Bronchial epithelial cell (primary cell): ENCODE measurements at places on chromosomes 2 and 18.

- DNase-seq = no peak
Measured at GRCh38 chr2:83459456-83459855, 999.6 kb downstream of the SUCLG1 start.

GRCh38 chr2:232013701-232014353 lies 52.3 kb downstream of the DIS3L2 start:
- DNase-seq = peak; percentile 90

GRCh38 chr2:24832073-24832461 lies 38.8 kb downstream of the CENPO start:
- DNase-seq = no peak

- DNase-seq = no peak
Measured at GRCh38 chr2:117853873-117854272, 39.4 kb downstream of the DDX18 start.

GRCh38 chr2:52613064-52613463 lies 1154.5 kb upstream of the CHAC2 start:
- DNase-seq = peak; percentile 1

DNA sequence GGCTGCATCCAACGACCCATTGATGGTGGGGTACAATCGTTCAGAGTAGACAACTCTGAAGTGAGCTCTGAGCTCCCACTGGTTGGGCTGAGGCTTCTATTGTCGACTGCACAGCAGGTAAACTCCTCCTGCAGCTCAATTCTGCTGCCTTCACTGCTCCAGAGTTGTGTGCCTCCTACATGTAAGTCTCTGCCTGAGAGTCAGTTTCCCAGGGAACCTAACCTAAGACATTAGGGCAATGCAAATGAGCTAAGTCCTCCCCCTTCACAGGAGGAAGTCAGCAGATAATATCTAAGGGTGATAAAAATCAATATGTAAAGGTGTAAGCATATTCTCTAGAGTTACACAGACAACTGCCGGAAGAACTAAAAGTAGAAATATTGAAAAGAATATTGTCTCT lies 22.5 kb upstream of the ACYP2 start:
- no peak for DNase-seq

- no peak for DNase-seq
Measured at GRCh38 chr2:164899121-164899520, 56.2 kb downstream of the SLC38A11 start.

DNA sequence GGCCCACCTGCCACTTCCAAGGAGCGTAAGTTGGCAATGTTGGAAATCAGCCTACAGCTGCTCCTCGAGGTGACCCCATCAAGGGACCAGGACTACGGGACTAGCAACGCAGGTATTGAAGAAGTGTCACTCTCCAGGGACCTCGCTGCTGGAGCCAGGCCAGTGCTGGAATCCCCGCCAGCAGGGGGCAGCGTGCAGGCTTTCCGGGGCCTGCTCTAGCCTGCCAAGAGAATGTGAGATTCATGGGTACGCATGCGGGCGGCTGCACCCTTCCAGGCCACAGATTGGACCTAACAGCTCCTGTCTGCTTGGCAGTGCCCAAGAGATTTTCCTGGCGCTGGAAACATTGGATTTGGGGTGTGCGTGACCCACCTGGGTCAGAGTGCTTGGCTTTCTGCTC lies 182.8 kb upstream of the RAB12 start:
- DNase-seq = no peak

DNA sequence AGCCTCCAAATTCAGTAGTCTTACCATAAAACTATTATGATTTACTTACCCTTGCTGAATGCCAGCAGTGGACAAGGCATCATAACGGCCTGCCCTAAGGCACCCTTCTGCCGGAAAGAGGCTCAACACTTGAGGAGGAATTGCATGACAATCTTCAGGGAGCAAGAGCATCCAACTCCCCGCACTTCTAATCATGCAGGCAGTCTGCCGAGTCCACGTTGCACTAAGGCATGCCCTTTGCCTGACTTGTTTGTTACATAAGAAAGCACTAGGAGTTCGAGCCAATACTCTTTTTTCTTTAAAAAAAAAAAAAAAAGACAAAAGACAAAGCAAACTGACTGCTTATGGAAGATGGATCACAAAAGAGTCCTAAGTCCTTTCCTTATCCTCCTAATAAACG lies 17.9 kb upstream of the SPTBN1 start:
- no peak for DNase-seq

GRCh38 chr18:23650968-23651927 lies 11.5 kb downstream of the ANKRD29 start:
- DNase-seq = peak; percentile 94

- DNase-seq = no peak
Measured at GRCh38 chr2:229199267-229199666, 71.8 kb downstream of the PID1 start.

GRCh38 chr2:120052597-120052996 lies 39.7 kb downstream of the EPB41L5 start:
- DNase-seq = no peak

DNA sequence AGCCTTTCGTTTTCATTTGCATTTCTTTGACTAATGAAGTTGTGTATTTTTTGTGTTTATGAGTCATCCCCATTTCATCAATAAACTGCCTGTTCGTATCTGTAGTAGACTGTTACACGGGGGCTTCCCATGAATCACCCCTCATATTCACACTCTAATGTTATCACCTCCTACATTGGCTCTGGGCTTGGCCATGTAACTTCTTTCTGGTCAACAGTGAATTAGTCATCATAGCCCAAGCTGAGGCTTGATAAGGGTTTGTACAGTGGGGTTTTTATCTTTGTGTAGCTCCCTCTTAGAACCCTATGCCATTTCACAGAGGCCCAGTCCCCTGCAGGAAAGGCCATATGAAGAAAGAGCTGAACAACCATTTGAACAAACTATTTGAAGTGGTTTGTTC lies 151.0 kb downstream of the CCBE1 start:
- peak; percentile 91 for DNase-seq

GRCh38 chr18:23356915-23357601 lies 96.0 kb upstream of the RIOK3 start:
- DNase-seq = peak; percentile 17

DNA sequence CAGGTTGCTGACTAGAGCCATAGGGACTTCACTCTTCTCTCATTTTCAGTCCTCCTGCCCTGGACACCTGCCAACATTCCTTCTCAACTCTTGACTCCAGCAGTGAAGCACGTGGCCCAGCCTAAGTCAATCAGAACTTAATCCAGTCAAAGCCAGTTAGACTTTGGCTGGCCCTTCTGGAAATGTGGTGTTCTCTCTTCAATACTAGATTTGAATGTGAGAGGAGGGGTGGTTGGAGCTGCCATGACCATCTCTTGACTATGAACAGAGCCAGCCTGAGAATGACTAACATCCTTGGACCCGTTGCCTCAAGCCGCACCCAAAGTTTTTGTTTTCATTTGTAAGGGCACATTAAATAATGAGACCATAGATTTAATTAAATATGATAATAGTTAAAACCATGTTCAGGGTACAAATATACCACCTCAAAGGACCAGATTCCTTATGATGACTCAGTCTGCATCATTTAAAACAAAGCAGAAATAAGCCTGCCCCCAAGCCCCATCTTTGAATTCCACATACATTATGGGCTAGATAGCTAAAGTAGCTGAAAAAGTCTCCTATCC lies 49.7 kb upstream of the RASGRP3 start:
- peak; percentile 33 for DNase-seq

GRCh38 chr18:51017140-51017879 lies 12.7 kb upstream of the SMAD4 start:
- no peak for DNase-seq

DNA sequence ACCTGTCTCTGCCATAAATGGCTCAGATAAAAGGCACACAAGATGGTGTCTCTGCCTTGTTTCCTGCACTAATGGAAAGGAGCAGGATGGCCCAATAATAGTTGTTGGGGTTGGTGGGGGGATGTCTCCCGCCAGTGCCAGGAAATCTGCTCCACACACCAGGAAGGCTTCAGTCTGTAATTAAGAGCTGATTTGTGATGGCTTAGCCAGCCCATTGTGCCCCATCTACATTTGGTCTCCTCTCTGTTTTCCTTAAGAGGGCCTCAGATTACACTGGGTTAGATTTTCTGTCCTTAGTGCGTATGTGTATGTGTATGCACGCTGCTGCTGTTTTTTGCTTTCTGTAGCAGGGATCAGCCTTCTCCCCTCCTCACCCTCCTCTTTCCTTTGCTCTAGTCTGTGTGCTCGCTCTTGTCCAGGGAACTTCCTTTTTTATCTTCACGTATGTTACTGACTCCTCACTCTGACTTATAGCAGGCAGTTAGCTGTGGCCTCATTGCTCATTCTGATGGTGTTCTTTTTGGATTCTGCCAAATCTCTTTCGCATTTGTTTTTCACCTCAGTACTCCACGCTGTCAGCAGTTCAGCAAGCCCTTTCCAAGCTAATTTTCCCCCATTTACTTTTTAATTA lies 33.4 kb upstream of the MGAT5 start:
- DNase-seq = no peak

GRCh38 chr18:35868915-35869314 lies 103.6 kb upstream of the RMP24 start:
- no peak for DNase-seq

GRCh38 chr2:32591669-32592463 lies 36.0 kb upstream of the TTC27 start:
- peak; percentile 30 for DNase-seq

- peak; percentile 66 for DNase-seq
Measured at GRCh38 chr2:157894694-157895435, 18.7 kb upstream of the ACVR1 start.

DNA sequence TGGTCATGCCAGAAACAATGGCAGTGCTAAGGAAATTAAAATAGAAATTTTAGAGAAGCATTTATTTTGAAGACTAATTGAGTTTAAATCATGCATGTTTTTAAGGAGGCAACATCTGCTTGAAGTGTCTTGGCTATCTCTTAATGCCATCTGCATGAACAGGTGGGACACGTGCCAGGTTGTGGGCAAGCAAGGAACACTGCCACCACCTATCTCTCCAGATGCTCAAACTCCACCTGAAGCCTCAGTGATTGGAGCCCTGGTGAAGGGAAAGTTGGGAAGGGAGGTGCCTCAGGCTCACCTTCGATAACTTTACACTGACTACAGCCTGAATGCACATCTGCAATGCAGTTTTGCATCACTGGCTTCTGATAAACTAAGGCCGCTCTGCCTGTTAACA lies 91.5 kb downstream of the TPGS2 start:
- no peak for DNase-seq

DNA sequence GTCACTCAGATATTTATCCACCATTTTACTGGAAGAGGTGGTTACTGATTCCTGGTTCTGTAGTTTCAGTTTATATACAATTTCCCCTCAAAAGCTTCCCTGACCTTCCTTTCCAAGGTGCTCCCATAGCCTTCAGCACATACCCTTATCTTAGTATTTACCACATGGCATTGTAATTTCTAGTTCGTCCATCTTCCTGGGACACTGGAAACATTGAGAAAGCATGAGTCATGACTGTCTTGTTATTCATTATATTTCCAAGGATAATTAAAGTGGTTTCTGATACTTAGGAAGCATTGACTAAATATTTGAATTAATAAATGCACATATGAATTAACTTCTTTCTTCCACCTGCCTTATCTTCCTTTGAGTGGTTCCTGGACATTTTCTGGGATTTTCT lies 203.8 kb downstream of the ETAA1 start:
- peak; percentile 64 for DNase-seq

DNA sequence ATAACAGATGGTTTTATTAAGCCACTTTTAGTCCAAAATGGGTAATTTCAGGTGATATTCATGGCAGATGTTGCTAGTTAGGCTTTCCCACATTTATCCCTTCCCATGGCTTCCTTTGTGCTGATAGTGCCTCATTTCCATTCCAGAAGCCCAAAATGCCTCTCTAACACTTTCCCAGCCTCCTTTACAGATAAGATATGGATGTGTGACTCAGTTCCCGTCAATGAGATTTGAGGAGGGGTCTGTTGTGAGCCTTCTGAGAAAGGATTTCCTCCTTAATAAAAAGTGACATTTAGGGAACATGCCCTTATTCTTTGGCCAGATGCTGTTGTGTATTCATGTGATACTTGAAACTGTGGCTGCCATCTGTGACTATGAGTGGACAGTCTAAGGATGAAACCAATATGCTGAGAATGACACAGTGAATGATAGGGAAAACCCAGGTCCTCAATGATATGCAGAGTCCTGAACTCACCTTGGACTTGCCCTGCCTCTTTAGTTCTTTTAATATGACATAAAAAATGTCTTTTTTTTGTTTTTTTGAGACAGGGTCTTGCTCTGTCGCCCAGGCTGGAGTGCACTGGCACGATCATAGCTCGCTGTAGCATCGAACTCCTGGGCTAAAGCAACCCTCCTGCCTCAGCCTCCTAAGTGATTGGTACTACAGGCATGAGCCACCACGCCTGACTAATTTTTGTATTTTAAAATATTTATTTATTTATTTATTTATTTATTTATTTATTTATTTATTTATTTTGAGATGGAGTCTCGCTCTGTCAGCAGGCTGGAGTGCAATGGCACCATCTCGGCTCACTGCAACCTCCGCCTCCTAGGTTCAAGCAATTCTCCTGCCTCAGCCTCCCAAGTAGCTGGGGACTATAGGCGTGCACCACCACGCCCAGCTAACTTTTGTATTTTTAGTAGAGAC lies 5.8 kb upstream of the ACSL3 start:
- no peak for DNase-seq

- DNase-seq = no peak
Measured at GRCh38 chr2:166270376-166270775, 105.4 kb downstream of the SCN9A start.

GRCh38 chr2:204049635-204050034 lies 113.1 kb downstream of the ICOS start:
- DNase-seq = no peak

GRCh38 chr2:148877403-148877740 lies 2.3 kb downstream of the KIF5C start:
- no peak for DNase-seq
